Activated naive CD4-positive, alpha-beta T cell treated with anti-CD3 and anti-CD28 coated beads, Interleukin-2, amount 10 ng/mL, durations not matched to agents 7 days and 5 days (primary cell): ENCODE measurements at places on chromosomes 6 and 20.
A peak's percentile ranks its signal among the peaks of the same experiment; 100 is the strongest.

DNA sequence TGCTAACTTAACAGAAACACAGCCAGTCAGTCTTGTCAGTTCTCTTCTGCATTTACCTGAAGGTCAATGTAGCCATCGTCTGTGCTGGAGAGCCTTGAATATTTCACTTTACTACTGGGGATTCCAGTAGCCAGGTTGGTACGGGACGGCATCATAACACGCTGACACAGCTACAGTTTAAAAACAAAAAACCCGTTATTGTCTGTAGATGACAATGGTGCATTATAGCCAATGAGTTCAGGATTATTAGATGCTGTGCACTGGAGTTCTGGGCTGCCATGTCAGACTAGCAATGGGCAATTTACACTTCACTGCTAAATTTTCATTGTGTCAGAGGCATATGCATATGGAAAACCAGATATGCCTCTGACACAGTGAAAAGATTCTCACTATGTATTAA is 10.5 kb downstream of the PCNA start:
- DNase-seq = no peak

- DNase-seq = no peak
Observed at GRCh38 chr20:15319439-15319838, 982.0 kb upstream of the FLRT3 start.

DNA sequence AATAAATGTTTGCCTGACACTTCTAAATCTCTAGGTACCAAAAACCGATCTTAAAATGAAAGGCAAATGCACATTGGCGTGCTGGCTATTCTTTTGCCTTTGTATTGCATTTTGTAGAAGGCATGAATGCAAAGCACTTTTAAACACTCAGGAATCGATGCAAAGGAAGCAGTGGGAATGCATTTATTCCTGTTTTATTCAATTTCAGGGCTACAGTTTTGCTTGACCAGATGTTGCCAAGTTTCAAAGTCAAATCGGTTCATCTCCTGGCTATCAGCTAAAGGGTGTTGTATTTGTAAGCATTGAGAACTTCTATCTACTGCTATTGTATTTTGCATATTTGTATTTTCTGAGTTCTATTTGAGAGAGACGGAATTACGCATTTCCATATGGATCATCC is 659.8 kb upstream of the SLC35B3 start:
- DNase-seq = no peak

DNA sequence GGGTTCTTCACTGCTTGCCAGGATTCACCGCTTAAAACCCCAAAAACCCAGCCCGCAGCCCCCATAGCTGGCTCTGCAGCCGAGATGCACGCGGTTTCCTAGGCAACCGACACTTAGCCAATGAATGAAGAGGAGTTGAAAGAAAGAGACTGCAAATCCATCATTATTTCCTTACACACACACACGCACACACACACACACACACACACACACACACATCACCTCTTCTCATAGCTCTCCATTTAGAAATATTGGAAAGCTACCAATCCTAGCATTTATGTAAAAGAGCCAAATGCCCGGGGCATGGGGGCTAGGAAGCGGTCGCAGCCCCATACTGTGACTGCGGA is 3.4 kb upstream of the TUBB2B start:
- no peak for DNase-seq

DNA sequence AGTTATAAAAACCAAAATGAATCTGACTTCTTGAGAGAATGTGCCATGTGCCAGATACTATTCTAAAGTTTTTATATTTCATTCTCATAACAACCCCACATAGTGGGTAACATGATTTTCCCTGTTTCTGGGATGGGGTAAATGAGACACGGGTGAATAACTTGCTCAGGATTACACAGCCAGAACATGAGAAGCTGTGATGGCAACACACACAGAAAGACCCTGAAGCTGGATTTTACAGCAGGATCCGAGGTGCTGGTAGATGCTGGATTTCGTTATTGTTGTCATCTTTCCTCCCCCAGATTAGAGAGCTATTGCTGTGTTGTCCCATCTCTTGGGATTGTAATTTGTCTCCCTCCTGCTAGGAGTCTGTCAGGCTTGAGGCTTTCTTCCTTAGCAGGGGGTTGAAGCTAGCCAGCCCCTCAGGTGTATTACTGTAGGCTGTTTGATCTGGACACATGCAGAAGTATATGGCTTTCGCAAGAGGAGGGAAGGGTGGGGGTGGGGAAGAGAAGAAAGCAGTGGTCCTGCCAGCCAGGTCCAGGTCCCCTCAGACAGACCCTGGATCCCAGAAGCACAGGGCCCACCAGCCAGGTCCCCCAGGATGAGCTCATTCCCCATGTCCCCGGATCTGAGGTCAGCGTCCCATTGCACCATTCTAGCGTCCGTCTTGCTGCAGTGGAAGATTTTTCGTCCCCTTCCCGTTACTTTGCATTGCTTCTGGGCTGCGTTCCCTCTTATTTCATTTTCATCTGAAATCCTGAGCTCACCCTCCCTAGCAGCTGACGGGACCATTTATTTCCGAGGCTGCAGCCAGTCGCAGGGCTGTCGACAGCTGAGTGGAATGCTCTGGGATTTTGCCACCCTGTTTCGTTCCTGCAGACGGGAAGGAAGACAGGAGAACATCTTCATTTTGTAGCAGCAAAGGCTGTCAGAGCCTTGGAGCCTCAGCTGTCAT is 7.3 kb upstream of the KCNG1 start:
- no peak for DNase-seq

DNA sequence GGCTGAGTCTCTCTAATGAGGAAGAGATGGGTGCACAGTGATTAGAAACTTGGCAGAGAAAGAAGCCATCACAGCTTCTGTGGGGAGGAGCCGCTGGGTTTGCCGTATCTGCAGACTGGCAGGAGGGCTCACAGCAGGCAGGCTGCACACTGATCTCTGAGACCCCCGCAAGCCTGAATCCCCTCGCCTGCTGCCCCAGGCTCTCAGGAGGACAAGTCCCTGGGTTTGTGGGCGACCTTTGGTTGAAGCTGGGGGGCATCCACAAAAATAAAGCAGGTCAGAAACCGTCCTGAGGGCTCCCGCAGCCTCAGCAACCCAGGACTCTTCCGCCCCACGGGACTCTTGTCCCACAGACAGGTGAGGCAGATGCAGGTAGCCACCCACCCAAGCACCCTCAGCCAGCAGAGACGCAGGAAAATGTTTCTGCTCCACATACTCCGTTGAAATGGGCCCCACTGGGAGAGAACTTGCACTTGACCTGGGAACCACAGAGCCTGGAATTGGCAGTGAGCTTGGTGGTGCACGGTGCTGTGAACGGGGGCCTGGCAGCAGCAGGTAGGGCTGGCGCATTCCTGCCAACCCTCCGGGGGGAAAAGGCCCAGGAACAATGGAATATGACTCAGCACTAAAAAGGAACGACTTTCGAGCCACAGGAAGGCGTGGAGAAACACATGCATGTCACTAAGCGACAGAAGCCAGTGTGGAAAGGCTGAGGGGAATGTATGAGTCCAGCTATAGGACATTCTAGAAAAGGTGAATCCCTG is 89.9 kb downstream of the YTHDF1 start:
- peak; percentile 8 for DNase-seq

DNA sequence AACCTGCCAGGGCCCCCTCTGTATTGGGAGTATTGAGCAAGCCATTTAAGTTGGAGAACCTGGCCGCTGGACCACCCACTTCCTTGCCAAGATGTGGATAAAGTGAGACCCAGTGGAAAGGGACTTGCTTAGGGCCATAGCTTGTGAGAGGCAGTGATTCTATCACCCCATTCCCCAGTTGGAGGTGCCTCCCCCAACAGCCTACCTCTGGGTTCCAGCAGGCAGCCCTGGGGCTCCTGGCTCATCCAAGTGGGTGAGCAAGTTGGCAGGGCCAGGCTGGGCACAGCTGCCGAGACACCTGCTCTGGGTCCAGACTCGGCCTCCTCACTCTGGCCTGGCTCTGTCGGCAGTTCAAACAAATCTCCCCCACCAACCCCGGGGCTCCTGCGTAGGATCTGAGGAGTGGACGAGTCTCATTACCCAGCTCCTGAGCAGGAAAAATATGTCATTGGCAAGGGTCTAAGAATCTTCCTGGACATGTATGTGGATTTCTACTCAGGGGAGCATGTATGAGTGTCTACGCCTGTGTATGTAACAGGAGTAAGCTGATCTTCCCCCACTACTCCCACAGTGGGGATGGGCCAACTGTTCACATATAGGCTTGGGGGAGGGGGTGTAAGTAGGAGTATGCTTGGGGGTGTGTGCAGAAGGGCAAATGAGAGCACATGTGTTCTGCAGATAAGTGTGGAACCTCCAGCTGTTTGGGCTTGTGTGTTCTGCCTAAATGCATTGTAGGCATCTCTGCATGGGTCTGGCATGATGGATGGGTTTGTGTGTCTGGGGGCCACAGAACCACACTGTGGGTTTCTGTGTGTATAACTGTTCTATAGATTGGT is 1.9 kb downstream of the ID1 start:
- DNase-seq = no peak

GRCh38 chr20:37262505-37262904 is 891 bp upstream of the GHRH start:
- no peak for DNase-seq

- DNase-seq = peak; percentile 74
Observed at GRCh38 chr20:2822073-2822472, 5.9 kb downstream of the TMEM239 start.

DNA sequence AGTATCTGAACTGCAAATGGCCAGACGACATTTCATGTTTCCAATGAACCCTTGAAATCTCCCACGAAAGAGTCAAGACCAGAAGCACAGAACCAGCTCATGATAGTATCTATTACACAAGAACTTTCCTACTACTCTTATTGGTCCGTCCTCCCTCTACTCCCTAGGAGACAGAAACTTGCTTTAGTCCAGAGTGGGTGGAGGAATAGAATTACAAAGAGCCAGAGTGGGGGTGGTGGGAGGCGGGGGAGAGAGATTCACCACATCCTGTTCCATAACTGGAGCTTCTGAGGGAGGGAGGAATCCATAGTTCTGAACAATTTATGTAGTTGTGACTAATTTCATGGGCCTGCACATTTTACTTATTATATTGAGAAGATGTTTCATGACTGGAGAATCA is 18.5 kb upstream of the WFDC10A start:
- DNase-seq = no peak

DNA sequence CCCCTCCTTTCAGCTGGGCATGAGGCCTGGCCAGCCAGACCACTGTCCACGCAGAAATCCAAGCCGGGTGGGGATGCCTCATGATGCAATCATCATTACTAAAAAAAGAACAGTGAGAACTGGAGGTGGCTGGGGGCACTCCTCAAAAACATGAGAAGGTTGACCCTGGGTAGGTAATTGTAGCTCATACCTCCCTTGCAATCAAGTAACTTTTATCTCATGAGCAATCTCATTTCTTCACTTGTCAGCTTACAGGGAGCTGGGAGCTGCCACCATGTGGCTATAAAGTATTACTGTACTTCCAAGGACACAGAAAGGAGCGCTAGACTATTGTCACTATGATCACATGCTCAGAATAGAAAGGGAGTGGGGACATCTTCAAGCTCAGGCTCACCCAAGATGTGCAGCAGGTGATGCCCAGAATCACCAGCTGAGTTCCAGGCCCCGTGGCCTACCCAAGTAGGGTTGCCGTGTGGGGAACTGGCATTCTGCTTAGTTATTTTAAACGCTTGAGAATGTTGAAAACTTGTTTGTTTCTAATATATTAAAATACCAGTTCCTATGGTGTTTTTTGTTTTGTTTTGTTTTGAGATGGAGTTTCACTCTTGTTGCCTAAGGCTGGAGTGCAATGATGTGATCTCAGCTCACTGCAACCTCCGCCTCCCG is 3.0 kb upstream of the CDH26 start:
- peak; percentile 23 for DNase-seq

DNA sequence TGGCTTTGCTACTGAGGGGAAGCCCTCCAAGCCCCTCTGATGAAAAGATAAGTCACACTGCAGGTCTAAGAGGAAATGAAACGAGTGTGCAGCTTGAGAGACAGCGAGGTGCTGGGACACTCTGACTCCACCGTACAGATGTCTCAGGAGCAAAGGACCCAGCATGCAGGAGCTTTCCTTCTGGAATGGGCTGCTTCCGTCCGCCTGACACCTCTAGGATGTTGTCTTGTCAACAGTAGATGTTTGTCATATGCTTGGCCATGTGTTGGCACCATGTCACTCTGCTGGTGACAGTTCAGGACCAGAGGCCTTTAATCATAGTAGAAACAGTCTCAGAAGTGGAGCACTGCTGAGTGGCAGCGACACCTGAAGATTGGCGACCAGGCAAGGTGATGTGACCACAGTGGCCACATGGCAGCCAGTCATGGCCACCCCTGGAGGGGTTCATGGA is 46.7 kb downstream of the SLC24A3 start:
- DNase-seq = no peak

DNA sequence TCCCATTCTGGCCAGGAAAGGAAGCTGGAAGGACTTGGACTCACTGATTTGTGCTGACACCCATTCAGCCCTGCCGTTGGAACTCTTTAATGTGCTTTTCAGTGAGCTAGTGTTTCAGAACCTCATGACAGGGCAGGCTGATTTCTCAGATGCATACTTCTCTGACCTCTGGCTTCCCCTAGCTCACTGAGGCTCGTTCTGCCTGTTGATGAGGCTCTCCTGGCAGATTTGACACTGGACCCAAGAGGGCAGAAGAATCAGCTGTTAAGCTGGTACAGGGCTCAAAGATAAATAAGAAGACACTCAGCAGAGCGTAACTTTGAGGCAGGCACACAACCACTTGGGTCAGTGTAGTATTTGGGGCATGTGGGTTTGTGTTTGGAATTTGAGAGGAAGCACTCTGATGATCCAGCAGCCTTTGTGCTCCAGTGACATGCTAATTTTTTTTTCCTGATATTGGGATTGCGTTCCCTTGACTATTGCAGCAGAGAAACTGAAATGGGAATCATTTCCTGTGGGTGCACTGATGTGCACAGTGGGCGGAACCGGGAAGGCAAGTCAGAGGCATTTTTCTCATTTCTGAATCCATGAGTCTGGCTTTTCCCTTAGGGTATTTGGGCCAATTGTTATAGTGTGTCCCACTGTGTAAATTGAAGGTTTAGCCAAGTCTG is 80.2 kb downstream of the CARMIL1 start:
- DNase-seq = no peak

DNA sequence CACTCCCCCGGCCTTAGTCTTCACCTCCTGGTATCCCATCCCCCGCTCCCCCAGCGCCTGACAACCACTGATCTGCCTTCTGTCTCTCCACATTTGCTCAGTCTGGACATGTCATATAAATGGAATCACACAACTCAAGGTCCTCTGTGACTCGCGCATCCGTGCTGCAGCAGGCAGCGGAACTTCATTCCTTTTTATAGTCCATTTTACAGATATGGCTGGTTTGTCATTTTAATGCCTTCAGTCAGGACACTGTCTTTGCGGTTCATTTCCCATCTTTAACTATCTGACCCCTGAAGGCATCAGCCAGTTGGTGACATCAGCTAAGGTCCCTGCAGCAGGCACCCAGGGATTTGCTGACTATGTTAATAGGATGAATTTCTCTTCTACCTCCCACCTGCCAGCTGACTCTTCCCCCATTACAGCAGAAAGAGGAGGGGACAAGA is 125.7 kb downstream of the ZMYND8 start:
- no peak for DNase-seq

DNA sequence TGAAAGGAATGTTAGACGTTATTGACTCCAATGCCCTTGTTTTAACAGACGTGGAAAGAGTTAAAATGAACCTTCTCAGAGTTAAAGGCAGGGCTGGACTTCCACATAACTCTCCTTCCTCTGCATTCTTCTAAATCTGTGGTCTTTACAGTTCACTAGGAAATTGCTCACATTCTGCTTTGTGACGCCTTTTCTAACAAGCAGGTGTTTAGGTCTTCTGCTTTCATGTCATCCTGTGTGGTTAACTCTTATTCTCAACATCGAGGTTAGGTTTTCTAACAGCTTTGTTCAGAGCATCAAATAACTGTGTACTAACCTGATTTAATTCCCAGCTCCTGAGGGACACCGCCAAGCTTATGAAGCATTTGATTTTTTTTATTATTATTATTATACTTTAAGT is 81.3 kb upstream of the NT5E start:
- DNase-seq = no peak

- DNase-seq = no peak
Observed at GRCh38 chr6:129312880-129313279, 397.1 kb downstream of the ARHGAP18 start.
